ENCODE measurements at places on chromosomes 2 and 18.

GRCh38 chr2:102342888-102343287, 12.7 kb upstream of the IL18R1 start:
- no peak for DNase-seq

- DNase-seq, result no peak
These were observed 8.4 kb downstream of the ZNF24 start for GRCh38 chr18:35335866-35336265.

- DNase-seq, result no peak
These were observed 467.7 kb upstream of the CELF4 start for GRCh38 chr18:38033282-38033681.

DNA sequence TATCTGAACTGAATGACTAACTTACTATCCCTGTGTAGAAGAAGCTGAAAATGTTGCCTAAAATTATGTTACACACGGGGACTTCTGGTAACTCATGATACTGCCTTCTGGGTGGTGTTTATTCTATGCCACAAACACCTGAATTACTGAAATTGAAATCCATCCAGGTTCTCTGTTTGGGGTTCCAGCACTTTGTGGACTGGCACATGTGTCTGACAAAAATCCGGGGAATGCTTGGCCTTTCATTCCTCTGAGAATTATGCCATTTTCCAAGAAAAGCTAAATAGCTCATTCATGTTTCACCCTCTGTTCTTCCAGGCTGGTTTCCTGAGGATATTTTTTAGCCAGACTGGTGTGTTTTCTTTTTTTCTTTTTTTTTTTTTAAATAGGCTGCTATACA, 59.5 kb upstream of the POU3F3 start:
- DNase-seq, result no peak

- DNase-seq, result no peak
These were observed 472.9 kb downstream of the PTPRM start for GRCh38 chr18:8040021-8040420.

- no peak for DNase-seq
These were observed 220.2 kb upstream of the SMAD7 start for GRCh38 chr18:49170925-49171505.

GRCh38 chr2:48059975-48060374, 153.7 kb upstream of the FBXO11 start:
- DNase-seq, result no peak

- no peak for DNase-seq
These were observed 311.6 kb downstream of the DSC3 start for GRCh38 chr18:30730915-30731314.

DNA sequence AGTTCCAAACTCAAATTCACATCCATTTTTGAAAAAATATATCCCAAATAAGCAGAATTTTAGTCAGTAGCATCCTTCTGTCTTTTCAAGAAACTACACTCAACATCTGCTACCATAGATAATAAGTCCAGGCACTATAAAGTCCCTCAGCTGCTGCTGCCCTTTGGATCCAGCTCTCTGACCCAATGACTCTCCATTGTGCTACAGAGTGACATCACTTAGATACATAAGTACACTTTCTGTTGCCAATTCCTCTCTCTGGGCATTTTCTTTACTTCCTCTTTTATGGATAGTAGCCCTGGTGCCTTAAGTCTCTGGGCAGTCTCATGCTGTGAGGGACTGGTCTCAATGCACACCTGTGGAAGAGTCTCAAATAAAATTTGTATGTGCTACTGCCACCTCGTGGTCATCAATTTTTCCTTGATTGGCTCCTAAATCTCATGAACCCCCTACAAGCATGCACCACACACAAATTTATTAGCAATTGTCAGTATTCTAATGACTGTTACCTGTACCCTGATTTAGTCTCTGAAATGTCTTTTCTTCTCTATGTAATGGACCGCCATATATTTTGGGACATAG, 219.2 kb downstream of the LRP1B start:
- DNase-seq, result no peak

DNA sequence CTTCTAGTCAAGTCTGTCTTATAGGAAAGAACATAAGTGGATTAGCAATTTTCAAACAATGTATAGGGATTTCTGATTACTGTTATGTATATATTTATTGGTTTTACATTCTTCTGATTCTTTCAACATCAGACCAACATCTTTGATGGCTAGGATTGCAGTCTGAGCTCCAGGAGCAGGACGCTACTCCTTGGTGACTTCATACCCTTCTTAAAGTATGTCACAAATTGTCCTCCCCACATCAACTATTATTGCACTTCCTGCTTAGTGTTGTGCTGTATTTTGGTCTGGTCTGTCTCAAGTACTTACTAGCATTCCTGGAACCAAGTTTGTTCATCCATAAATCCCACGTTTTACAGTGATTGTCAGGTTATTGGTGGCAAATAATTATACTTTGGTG, 49.0 kb downstream of the MAP2 start:
- no peak for DNase-seq

- DNase-seq, result no peak
These were observed 18.0 kb upstream of the LBH start for GRCh38 chr2:30213326-30213725.

- no peak for DNase-seq
These were observed 39.1 kb downstream of the SP100 start for GRCh38 chr2:230455005-230455684.

GRCh38 chr2:223081789-223082188, 29.8 kb downstream of the KCNE4 start:
- DNase-seq, result no peak

- no peak for DNase-seq
These were observed 182.2 kb downstream of the LDLRAD4 start for GRCh38 chr18:13400636-13401315.

DNA sequence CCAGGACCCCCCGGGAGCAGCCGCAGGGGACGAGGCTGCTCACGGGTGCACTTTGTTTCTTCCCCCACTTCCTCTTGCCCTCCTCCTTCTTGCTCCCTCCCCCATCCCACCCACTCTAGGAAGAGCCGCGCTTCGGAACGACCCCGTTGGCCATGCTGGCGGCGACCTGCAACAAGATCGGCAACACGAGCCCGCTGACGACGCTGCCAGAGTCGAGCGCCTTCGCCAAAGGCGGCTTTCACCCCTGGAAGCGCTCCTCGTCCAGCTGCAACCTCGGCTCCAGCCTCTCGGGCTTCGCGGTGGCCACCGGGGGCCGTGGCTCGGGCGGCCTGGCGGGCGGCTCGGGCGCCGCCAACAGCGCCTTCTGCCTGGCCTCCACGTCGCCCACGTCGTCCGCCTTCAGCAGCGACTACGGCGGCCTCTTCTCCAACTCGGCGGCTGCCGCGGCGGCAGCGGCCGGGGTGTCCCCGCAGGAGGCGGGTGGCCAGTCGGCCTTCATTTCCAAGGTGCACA, 1.3 kb downstream of the SP9 start:
- peak; percentile 27 for DNase-seq

GRCh38 chr2:197460649-197461048, 7.3 kb downstream of the COQ10B start:
- DNase-seq, result no peak

GRCh38 chr2:181395851-181396250, 61.3 kb upstream of the ITGA4 start:
- no peak for DNase-seq

GRCh38 chr2:38581193-38582147, 21.3 kb downstream of the HNRNPLL start:
- peak; percentile 18 for DNase-seq

GRCh38 chr2:141523199-141523598, 607.6 kb downstream of the LRP1B start:
- no peak for DNase-seq

GRCh38 chr18:64017870-64018269, 48.0 kb downstream of the SERPINB8 start:
- no peak for DNase-seq

DNA sequence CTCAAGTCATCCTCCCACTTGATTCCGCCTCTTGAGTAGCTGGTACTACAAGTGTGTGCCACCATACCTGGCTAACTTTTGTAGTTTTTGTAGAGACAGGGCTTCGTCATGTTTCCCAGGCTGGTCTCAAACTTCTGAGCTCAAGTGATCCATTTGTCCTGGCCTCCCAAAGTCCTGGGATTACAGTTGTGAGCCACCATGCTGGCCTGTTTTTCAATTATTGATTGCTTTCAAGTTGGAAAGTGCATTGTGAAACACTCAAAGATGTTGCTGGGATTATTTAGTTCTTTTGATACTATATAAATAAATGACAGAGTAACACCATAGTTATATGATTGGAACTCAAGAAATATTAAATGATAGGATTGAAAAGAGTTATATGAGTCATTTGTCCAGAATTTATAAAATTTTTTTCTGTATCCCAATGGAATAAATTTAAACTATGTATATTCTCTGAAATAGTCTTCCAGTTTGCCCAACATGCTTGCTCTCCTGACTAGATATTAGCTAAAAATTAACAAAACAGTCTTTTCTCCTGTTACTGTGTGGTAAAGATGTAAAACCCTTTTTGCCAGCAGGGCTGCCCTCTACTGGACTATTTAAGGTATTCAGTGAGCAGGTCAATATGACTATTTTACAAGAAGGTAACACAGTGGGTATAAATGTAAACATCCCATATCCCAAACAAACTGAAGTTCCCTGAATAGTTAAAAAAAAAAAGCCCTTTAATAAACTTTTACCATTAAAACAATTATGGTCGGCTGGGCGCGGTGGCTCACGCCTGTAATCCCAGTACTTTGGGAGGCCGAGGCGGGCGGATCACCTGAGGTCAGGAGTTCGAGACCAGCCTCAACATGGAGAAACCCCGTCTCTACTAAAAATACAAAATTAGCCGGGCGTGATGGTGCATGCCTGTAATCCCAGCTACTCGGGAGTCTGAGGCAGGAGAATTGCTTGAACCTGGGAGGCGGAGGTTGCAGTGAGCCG, 42.7 kb downstream of the ACSL3 start:
- peak; percentile 57 for DNase-seq

GRCh38 chr2:109139002-109139401, 10.0 kb downstream of the SH3RF3 start:
- no peak for DNase-seq

DNA sequence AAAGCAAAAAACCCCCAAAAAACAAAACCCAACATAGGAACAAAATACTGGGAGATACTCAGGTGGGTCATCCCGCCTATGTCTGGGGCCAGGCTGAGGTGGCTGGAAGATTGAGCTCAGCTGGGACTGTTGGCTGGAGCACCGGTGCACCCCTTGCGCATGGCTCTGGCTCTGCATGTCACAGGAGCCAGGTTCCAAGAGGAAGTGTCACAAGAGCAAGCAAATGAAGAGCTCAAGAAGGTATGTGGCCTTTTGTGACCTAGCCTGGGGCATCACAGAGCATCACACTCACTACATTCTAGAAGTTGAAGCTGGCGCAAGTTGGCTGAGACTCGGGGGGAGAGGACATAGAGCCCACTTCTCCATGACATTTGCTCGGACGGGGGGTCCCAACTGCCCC, 40.6 kb downstream of the PDCL3 start:
- no peak for DNase-seq

DNA sequence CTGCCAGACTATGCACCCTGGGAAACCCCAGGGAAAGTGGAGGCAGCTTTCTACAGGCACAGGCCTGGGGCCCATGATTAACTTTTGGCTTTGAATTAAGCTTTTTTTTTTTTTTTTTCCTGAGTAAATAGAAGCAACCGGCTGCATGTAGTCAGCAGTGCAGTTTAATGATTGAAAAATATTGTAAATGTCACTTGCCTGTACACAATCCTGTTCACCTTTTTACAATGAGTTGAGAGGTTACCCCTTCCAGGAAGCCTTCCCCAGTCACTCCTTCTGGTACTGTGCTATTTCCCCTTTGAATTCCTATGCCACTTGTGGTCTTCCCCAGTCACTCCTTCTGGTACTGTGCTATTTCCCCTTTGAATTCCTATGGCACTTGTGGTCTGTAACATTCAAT, 475.6 kb downstream of the TDRD15 start:
- DNase-seq, result no peak

GRCh38 chr18:32442575-32442974, 28.1 kb downstream of the GAREM1 start:
- DNase-seq, result no peak

- no peak for DNase-seq
These were observed 121.2 kb upstream of the CTDP1 start for GRCh38 chr18:79558196-79558932.

DNA sequence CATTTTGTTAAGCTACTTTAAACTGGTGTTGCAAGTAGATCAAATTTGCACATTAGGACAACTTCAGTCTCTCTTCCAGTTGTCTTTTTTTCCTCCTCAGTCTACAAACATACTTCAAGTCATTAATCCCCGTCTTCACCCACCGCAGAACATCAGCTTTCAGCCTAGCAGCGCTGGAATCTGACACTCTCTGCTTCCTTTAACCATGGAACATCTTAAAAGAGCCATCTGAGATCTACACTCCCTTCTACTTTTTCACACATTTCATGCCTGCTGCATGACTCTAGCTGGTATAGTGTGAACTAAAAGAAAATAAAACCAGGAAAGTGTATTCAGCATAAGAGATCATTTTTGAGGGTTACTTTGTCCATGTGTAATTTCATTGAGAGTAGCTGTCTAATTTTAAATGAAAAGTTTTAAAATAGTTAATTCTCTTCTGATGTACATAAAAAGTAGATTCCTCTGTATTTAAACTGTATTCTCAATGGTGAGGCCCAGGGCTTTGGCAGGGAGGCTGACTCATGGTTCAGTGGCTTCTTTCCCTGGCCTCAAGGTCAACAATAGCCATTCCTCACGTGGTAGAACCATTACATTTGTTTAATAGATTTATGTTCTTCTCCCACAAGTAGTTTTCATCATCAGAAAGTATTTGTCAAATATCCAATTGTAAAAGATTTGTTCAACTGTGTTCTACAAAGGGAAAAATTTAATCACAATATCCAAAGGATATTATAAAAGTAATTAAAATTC, 16.5 kb downstream of the SGPP2 start:
- DNase-seq, result no peak

GRCh38 chr18:71523483-71524435, 1020.4 kb downstream of the CBLN2 start:
- DNase-seq, result no peak

GRCh38 chr2:121690095-121690494, 40.8 kb upstream of the CLASP1 start:
- DNase-seq, result no peak

DNA sequence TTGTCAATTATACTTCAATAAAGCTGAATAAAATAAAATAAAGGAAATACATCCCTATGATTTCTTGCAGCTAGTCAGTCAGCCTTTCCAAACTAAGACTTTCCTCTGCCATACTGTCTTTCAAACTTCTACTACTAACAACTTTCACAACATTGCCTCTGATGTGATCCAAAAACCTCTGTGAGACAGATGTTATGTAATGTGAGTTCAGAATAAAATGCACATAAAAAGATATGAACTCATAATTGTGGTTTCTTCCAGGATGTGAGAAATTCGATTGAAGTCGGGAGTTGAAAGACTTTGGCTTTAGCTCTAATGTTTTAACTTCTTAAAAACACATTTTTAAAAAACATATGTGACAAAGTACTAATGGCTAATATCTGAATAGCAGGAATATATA, 98.7 kb downstream of the PIGN start:
- no peak for DNase-seq

- no peak for DNase-seq
These were observed 130.8 kb downstream of the ACTR3 start for GRCh38 chr2:114020668-114021067.
